ENCODE measurements at places on chromosomes 4 and X.
A peak's percentile ranks its signal among the peaks of the same experiment; 100 is the strongest.

- no peak for DNase-seq
These were observed 51.2 kb downstream of the GATB start for GRCh38 chr4:151709587-151709986.

- DNase-seq = no peak
These were observed 168.7 kb upstream of the PPP1R2C start for GRCh38 chrX:42946544-42947194.

- no peak for DNase-seq
These were observed 136.0 kb downstream of the FAM53A start for GRCh38 chr4:1547856-1548826.

DNA sequence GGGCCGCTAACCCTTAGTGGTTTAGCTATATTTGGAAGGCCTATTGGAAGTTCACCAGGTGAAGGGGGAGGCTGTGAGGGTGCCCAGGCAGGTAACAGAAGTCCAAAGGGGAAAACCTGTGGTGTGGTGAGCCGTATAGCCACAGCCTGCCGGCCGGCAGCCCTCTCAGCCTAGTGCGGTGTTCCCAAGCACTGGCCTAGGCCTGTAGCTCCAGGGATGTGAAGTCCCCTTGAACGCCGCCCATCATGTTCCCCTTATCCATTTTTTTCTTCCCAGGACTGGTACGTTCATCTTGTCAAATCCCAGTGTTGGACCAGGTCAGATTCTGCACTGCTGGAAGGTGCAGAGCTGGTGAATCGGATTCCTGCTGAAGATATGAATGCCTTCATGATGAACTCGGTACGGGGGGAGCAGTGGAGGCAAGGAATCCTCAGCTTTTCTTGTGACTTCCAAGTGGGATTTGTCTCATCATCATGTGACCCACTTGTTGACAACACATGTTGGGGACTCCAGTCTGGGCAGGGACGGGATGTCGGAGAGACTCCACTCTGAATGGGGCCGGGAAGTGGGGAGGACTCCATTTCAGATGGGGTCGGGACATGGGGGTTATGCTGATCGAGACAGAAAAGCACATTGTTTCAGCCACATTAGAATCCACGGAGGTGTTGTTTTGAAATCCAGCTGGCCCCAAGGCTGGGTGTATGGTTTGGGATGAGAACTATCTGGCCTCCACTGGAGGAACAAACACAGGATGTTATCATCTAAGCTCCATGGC lies 39.2 kb upstream of the MSANTD1 start:
- no peak for DNase-seq

DNA sequence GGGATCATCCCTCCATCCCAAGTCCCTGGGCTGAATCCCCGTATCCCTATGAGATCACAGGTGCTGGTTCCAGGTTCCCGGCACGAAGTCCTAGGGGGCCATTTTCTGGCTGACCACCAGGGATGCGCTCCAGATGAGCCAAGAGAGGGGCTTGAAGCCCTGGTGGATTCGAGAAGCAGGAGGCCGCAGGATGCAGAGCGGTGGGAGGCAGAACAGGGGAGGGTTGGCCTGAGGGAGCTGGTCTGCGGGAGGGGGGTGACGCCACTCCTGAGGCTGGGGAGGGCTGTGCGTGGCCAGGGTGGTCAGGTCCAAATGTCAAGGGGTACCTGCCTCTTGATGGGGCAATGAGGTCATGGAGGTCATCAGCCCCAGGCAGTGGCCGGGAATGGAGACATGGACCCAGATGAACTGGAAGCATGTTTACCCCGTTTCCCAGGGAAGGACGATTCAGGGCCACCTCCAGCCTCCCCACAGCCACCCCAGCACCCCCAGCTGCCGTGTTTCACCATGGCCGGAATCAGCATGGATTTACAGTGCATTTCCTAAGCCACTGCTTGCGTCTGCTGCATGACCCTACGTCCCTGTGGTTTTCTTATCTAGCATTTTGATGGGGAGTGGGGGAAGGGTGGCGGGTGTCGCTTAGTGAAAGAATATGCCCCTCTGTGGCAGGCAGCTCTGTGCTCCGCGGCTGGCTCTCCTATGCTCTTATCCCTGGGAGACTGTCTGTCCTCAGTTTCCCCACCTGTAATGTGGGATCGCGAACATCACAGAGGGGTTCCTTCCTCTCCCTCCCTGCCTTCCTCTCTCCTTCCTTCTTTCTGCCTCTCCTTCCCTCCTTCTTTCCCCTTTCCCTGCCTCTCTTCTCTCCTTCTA lies 17.0 kb upstream of the HTRA3 start:
- DNase-seq = no peak

DNA sequence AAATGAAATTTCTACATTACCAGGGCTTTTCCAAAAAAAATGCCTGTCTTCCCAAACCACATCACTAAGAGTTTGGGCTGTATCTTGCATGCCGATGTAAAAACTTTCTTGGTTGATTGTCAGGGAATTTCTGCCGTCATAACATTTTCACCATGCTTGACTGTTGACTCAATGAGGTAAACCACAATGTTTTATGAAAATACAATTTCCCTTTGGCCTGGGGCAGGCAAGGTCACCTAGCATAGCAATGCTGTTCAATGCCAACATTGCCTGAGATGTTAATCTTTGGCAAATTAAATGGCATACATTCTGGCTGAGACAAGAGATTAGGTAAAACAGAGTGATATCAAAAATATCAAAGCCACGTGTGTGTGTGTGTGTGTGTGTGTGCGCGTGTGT lies 137.1 kb upstream of the TBL1X start:
- no peak for DNase-seq

GRCh38 chrX:151973851-151974335 lies 583 bp downstream of the GABRE start:
- no peak for DNase-seq

GRCh38 chr4:186902361-186902760 lies 178.7 kb upstream of the FAT1 start:
- DNase-seq = no peak

- DNase-seq = no peak
These were observed 14.8 kb upstream of the CXCR3 start for GRCh38 chrX:71632923-71633657.

DNA sequence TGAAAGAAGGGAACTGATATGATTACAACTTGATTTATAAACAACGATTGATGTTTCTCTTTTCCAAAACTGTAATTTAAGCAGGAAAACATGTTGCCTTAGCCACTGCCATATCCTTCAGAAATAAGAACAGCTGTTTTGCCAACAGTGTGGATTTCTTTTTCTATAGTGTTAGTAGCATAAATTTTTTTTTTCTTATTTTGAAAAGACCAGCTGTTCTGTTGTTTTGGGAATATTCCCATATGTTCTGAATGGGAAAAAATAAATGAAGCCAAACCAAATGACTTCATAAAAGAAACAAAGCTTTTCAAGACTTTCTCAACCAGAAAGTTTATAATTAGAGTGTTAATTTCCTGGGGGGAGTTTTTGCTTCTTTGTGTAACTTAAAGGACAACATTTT lies 83.9 kb upstream of the ARHGAP24 start:
- no peak for DNase-seq

DNA sequence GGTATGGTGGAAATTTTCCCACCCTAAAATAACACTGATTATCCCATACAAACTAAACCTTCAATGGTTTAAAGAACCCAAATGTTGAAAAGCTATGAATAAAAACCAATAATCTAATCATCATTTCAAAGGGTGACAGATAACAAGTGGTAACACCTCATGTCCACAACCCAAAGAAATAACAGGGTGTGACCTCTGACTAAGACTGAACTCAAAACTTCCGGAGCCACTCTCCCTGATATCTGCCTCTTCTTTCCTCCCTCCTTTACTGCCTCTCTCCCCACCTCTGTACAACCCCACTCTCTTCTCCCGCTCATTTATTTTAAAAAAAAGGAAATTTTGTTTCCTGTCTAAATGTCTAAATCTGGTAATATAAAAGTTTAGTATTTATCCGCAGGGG lies 11.5 kb downstream of the FBXW7 start:
- no peak for DNase-seq

GRCh38 chrX:30618160-30618765 lies 35.0 kb upstream of the GK start:
- DNase-seq = no peak

DNA sequence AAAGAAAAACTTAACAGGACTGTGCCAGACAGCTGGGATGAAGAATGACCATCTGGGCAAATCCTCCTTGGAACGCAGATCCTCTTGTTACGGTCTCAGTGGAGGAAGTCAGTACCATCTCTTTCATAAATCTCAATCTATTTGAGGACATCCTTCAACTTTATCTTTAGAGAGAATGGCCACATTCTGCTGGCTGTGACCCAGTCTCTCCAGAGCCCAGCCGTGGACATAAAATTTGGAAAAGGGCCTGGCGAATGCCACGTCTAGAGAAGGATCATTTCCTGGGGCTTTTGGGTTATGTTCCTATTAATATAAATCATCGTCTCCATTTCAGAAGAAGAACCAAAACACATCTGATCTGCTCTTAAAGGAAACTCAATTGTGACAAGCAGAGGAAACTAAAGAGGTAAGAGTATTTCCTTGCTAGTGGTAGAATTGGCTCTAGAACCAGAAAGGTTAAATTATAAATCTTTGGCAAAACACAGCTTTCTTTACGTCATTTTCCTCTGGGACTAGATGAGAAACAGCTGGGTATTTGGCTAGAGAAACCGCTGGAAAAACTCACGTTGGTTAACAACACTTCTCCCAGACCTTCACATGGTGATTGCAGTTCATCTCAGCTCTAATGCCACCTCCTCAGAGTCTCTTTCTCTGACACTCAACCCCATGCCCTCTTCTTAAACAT lies 164.7 kb downstream of the CHIC2 start:
- no peak for DNase-seq

GRCh38 chrX:141176586-141177451 lies at the start of gene LDOC1:
Gene LDOC1 (minus strand): TSS chrX:141177129. CDS start chrX:141177021, 108 bp downstream.
- peak; percentile 63 for DNase-seq

DNA sequence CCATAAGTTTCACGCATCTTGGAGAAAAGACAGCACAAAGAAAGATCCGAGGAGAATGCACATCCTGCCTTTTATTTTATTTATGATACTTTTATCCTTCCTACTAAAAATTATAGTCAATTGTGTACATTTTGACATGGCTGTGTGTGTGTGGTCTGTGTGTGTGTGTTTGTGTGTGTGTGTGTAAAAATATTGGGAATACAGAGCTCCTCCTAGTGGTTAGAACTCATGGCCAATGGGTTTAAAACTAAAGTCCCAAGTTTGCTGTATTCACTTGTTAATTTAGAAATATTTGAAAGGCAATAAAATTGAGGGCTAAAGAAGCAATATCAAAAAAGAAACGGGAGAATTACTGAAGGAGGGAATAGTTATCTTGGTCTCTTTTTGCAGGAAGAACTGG lies 47.5 kb downstream of the NKX6-1 start:
- no peak for DNase-seq

- DNase-seq = no peak
These were observed 525.1 kb upstream of the AGA start for GRCh38 chr4:177967328-177967727.

Measured in stimulated activated naive CD8-positive, alpha-beta T cell treated with anti-CD3 and anti-CD28 coated beads, Interleukin-15, Interleukin-2, amounts not matched to agents 100 U/mL and 50 U/mL, for 24 hours (primary cell).